ENCODE measurements at places on chromosomes 7 and 10.

GRCh38 chr7:138388673-138389491 is 71.2 kb upstream of the TRIM24 start:
- no peak for DNase-seq

GRCh38 chr10:33937036-33937730 is 602.7 kb upstream of the NRP1 start:
- peak; percentile 67 for DNase-seq

DNA sequence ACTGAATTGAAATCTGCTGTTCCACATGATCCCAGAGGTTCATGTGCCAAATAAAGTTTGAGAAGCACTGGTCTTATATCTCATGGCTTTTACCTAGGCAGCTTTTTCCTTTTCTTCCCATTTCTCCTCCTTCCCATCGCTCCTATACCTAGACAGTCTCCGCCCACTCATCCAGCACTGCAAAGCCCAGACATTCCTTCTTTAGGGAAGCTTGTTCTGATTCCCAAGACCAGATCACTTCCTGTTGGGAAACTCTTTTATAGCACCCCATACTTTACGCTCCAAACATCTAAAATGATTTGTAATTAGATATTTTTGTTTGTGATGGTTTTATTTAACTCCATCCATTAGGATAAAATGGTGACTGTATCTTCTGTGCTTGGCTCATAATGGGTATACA is 75.9 kb downstream of the BMPER start:
- DNase-seq = no peak

- DNase-seq = peak; percentile 6
Measured at GRCh38 chr7:19105546-19105945, 11.9 kb downstream of the TWIST1 start.

- DNase-seq = no peak
Measured at GRCh38 chr7:100859856-100860255, 7.3 kb upstream of the TRIP6 start.
